AML-193 (cell line): ENCODE measurements at places on chromosomes 11 and 22.
A peak's percentile ranks its signal among the peaks of the same experiment; 100 is the strongest.

GRCh38 chr11:31711137-31711536, 100.0 kb downstream of the PAX6 start:
- no peak for DNase-seq

GRCh38 chr11:16905375-16905774, 108.8 kb downstream of the PLEKHA7 start:
- no peak for DNase-seq

DNA sequence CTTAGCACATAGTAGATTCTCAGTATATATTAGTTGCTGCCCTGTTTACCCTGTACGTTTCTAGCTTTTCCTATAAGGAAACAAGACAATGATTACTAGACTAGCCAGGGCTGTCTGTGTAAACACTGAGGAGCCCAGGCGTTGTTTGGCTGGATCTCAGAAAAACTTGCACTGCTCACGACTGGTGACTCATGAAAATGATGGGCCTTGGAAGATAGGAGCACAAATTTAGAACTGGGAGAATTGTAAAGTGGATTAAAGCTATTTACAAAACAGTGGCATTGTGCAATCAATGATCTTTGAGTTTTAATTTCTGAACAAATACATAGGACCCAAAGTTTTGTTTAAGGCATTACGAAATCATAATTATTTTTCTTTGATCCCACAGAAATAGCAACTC, 276.9 kb downstream of the FAM76B start:
- no peak for DNase-seq

- no peak for DNase-seq
Observed at GRCh38 chr11:123518496-123519054, 88.5 kb downstream of the GRAMD1B start.

GRCh38 chr11:77687088-77687487, 49.5 kb upstream of the CLNS1A start:
- DNase-seq: no peak

DNA sequence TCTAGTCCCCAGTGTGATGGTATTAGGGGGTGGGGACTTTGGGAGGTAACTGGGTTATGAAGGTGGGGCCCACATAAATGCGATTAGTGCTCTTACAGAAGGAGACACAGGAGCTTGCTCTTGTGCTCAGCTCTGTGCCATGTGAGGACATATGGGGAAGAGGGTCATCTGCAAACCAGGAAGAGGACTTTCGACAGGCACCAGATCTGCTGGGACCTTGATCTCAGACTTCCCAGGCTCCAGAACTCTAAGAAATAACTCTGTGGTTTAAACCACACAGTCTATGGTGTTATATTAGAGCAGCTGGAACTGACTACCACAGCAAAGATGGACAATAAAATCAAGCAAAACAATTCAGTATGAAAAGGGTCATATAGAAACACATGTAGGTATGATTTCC, 26.7 kb downstream of the NNMT start:
- DNase-seq: no peak

GRCh38 chr11:72739240-72740059, 12.8 kb downstream of the ARAP1 start:
- no peak for DNase-seq

GRCh38 chr11:35424157-35424940, 5.0 kb upstream of the SLC1A2 start:
- DNase-seq: no peak

GRCh38 chr11:68336716-68337115, 24.3 kb downstream of the LRP5 start:
- no peak for DNase-seq

DNA sequence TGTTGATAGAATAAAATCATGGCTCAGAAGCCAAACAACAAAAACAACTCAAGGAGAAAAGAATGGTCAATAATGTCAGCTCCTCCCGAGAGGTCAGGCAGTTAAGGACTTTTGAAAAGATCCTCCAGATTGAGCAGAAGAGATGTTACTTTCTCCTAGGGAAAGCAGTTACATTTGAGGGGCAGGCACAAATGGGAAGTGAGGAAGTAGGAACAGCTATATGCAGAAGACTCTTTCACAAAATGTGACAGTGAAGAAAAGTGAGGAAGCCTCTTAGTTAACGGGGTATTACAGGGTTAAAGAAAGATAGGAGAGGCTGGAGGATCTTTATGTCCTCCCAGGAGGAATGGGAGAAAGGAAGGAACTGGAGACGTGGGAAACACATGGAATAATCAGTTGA, 3.4 kb downstream of the DCHS1 start:
- no peak for DNase-seq

- no peak for DNase-seq
Observed at GRCh38 chr11:32334822-32335221, 100.5 kb downstream of the WT1 start.

DNA sequence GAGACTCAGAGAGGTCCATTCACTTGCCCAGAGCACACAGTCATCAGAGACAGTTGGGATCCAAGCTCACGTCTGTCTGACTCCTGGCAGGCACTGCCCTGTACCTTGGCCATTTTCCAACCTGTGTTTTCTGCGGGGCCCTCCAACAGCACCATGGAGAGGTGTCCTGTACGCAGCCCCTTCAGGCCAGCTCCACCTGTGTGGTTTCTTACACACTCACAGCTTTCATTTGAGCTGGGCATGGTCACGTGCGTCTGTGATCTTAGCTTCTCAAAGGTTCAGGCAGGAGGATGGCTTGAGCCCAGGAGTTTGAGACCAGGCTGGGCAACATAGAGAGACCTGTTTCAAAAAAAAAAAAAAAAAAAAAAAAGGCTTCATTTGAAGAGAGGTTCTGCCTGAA, 24.4 kb downstream of the TOM1 start:
- no peak for DNase-seq

- DNase-seq: peak; percentile 30
Observed at GRCh38 chr11:33214187-33214586, 43.0 kb upstream of the HIPK3 start.

- DNase-seq: peak; percentile 93
Observed at GRCh38 chr22:41444360-41445128, 2.1 kb downstream of the TOB2 start.

DNA sequence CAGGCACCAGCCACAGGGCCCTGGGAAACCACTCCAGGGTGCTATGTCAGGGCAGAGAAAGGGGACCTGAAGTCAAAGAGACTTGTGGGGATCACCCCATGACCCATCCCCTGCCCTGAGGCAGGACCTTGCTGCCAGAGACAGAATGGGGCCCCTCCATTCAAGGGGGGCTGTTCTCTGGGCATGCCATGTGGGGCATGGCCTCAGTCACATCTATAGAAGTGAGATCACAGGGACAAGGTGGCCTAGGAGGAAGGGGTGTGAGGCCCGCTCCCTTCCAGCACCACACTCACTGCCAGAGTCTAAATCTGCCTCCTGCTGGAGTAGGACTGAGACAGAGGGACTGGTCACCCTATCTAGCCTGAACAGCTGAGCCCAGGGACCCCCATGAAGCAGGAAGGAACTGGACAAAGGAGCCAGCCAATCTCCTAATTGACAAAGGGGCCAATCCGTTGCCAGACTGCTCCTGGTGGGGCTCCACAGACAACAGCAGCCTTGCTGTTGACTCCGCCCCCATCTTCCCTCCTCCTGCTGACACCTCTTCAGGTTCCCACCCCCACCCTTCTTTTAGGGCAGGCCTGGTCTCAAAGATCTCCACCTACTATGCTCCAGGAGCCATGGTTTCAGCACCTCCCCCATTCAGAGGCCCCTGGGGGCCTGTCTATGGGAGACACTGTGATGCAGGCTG, 26.0 kb downstream of the NEAT1 start:
- DNase-seq: no peak

DNA sequence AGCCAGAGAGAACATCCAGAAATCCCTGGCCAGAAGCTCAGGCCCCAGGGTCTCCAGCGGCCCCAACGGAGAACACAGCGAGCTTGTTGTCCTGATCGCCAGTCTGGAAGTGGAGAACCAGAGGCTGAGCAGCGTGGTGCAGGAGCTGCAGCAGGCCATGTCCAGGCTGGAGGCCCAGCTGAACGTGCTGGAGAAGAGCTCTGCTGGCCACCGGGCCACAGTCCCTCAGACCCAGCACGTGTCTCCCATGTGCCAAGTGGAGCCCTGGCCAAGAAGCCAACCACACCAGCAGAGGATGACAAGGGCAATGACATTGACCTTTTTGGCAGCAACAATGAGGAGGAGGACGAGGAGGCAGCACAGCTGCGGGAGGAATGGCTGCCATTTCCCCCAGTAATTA, 20.6 kb upstream of the SCGB1D1 start:
- no peak for DNase-seq

GRCh38 chr22:44920183-44920582, 89.6 kb downstream of the PHF21B start:
- no peak for DNase-seq

DNA sequence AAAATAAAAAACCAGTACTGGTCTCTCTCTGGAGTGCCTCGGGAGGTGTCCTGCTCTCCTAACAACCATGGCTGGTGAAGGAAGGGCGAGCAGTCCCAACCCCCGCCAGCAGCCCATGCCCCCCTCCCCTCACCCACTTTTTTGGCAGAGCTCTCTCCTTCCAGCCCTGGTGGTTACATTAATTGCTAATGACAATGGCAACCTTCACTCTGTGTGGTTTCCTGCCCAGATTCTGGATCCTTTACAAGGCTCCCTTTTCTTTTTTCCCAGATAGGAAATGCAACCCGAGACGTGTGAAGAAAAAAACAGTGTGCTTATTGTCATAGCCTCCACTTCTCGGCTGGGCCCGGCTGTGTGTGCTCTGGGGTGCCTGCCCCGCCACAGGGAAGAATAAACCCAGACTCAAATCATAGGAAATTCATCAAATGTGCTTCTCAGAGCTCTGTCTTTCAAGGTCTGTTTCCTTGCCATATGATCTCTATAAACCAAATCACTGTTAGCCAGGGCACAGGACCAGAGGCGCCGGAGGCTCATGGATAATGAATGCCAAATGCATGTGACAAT, 513.0 kb downstream of the SOX6 start:
- DNase-seq: no peak

- DNase-seq: no peak
Observed at GRCh38 chr11:124082371-124082770, 32.9 kb upstream of the VWA5A start.

- no peak for DNase-seq
Observed at GRCh38 chr11:115080923-115081680, 402.8 kb downstream of the NXPE2 start.

- DNase-seq: no peak
Observed at GRCh38 chr11:133681901-133682300, 149.6 kb upstream of the OPCML start.

DNA sequence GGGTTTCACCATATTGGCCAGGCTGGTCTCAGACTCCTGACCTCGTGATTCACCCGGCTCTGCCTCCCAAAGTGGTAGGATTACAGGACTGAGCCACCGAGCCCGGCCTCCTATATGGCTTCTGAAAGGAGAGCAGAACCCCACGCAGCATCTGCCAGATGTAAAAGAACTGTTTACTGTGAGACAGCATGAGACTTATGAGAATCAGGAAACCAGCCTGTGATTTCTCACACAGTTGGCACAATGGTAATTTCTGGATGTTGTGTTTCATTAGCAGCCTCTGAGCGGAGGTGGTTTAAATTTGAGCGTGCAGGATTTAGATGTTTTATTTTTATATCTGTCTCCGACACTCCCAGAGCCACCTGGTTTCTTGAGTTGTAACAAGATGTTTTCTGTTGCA, 33.8 kb downstream of the CEP164 start:
- DNase-seq: no peak

DNA sequence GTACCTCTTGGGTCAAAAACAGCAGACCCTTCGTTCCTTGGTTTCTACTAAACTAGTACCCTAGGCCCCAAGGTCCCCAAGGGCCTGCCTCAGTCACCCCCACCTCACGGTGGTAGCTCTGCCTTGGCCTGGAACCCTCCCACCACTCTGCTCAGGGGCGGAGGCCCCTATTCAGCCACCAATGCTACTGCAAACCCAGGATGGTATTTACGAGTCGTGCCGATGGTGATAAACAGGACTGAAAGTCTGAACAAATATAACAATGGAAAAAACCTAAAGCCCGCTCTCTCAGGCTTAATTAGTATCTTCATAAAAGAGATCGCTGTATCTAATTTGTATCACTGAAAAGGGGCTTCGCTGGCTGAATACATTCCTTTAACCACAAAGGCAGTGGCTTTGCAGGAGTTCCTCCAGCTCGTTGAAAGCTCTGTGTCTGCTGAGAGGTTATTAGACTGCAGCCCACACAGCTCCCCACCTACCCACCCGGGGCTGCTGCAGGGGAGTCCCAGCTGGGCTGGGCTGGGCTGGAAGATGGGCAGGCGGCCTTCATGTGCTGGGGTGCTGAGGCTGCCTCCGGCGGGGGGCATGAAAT, 15.2 kb downstream of the SHISAL1 start:
- no peak for DNase-seq

DNA sequence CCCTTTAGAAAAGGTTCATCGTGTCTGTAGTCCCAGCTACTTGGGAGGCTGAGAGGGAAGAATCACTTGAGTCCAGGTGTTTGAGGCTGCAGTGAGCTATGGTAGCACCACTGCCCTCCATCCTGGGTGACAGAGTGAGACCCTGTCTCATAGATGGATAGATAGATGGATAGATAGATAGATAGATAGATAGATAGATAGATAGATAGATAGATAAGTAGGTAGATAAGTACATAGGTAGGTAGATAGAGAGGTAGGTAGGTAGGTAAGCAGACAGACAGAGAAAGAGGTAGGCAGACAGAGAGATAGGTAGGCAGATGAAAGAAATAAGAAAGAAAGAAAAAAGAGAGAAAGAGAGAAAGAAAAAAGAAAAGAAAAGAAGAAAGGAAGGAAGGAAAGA, 156.4 kb downstream of the GRIK4 start:
- no peak for DNase-seq
